ENCODE measurements at places on chromosomes 2 and 18.

GRCh38 chr2:233369897-233370685 lies 15.8 kb downstream of the DGKD start:
- DNase-seq, result no peak

DNA sequence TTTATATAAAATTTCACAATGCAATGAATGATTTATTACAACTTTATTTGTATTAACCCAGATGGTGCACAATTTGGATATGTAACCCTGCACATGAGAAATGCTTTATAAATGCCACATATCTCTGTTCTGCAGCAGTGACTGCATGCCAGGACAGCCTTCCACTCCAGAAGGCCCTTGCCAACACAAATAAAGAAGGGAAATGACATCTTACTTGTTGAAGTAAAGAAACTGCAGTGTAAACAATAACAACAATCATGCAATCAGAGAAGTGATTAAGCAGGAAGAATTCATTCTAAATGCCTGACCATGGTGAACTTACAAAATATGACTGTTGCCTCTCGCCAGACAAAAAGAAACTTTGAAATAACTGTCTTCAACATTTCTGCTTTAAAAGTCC lies 129.9 kb upstream of the CHST9 start:
- no peak for DNase-seq

GRCh38 chr2:149863227-149863626 lies 275.7 kb upstream of the MMADHC start:
- no peak for DNase-seq

- no peak for DNase-seq
Measured at GRCh38 chr2:241051578-241052487, 50.3 kb downstream of the MTERF4 start.

DNA sequence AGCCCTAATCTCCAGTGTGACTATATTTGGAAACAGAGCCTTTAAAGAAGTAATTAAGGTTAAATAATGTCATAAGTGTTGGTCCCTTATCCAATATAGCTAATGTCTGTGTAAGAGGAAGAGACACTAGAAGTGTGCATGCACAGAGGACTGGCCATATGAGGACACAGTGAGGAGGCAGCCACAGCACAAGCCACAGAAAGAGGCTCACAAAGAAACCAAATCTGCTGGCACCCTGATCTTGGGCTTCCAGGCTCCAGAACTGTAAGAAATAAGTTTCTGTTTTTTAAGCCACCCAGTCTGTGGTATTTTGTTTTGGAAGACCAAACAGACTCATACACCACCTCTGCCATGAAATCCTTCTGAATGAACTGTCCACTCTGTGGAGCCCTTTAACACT lies 186.4 kb upstream of the SLC39A10 start:
- DNase-seq, result no peak

All from amniotic stem cell (primary cell).